ENCODE measurements at places on chromosomes 3 and 15.

GRCh38 chr3:171782617-171783016 lies 27.7 kb downstream of the PLD1 start:
- no peak for DNase-seq

DNA sequence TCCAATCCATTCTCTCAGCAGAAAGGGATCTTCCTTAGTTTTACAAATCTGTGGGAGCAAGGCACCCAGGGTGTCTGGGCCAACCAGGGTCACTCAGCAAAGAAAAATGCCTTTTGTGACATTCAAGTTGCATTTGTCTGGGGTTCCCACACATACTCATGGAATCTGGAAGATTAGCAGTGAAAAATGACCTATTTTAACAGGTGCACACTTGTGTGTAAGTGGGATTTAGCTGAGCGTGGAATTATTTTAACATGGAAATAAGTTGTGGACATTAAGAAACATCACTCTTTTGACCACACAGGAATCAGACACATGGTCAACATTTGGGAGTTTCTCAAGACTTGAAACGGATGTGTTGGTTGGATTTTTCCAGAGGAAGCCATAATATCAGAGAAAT lies 234.9 kb downstream of the OPA1 start:
- DNase-seq: no peak

- DNase-seq: no peak
These were observed 20.0 kb upstream of the TRH start for GRCh38 chr3:129954514-129954913.

DNA sequence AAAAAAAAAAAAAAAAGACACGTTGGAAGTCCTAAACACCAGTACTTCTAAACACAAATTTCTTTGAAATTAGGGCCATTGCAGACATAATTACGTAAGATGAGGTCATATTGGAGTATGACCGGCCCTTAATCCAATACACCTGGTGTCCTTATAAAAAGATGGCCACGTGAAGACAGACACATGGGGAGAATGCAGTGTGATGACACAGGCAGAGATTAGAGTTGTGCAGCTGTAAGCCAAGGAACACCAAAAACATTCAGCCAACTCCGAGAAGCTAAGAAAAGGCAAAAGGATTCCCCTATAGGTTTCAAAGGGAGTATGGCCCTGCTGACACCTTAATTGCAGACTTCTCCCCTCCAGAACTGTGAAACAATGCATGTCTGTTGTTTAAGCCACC lies 379.0 kb upstream of the PDZRN3 start:
- no peak for DNase-seq

GRCh38 chr15:70094690-70095311 lies 2.9 kb downstream of the TLE3 start:
- DNase-seq: no peak

GRCh38 chr15:88627463-88627862 lies 6.3 kb downstream of the AEN start:
- DNase-seq: no peak

- DNase-seq: no peak
These were observed 32.8 kb upstream of the POMGNT2 start for GRCh38 chr3:43138488-43139231.

- DNase-seq: no peak
These were observed 18.1 kb upstream of the ZSCAN2 start for GRCh38 chr15:84582583-84583157.

GRCh38 chr3:15403965-15404364 lies 23.4 kb downstream of the METTL6 start:
- no peak for DNase-seq

GRCh38 chr3:115648559-115648958 lies 25.2 kb downstream of the GAP43 start:
- DNase-seq: no peak

- DNase-seq: no peak
These were observed 57.9 kb downstream of the PPP2R3A start for GRCh38 chr3:136023264-136023978.

DNA sequence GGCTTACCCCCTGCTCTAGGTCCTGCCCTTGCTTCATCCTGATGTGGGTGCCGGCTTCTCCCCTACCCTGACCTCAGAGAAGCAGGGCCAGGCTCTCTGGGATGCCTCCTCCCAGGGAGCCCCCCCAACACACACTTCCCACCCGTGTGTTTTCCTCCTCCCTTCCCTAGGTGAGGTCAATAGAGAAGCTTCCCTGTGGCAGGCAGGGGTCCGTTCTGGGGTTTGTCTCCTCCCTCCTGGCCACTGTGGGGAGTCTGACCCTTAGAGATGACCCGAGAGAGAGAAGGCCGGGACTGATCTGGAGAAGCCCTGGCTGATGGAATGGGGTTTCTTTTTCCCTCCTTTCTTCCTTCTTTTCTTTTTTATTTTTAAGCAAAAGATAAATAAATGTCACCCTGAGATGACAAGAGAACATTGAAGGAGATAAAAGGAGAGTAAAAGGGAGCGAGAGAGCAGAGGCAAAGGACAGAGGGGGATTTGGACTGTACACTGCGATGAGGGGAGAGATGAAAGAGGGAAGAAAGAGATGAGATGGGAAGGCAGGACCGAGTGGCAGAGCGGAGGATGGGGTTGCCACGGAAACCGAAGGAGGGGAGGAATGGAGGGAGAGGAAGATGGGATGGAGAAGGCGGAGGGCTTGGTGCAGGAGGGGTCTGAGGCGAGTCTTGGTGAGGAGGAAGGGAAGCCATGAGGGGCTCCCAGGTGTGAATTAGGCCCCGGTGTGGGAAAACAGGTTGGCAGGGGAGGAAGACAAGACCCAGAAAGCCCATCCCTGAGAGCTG lies 48.4 kb downstream of the IDH2 start:
- no peak for DNase-seq

DNA sequence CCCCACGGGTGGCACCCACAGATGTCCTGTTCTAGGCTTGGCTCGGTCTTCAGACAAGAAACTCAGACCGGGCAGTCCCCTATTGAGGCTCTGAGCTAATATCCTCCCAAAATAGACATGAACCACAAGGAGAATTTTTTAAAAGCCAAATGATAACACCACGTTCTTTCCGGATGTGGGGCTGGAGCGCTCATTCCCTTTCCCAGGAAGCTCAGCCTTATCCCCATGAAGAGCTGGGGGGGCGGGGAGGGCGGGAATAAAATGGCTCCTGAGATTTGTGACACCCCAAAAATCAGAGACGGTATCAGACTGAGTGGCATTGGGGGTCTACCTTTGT lies 1.1 kb downstream of the SLC6A1 start:
- DNase-seq: no peak

- no peak for DNase-seq
These were observed 60.4 kb downstream of the SPSB4 start for GRCh38 chr3:141111364-141112155.
